ENCODE measurements at places on chromosomes 1 and 21.

GRCh38 chr1:193368302-193368701 lies 181.9 kb upstream of the B3GALT2 start:
- DNase-seq = no peak

DNA sequence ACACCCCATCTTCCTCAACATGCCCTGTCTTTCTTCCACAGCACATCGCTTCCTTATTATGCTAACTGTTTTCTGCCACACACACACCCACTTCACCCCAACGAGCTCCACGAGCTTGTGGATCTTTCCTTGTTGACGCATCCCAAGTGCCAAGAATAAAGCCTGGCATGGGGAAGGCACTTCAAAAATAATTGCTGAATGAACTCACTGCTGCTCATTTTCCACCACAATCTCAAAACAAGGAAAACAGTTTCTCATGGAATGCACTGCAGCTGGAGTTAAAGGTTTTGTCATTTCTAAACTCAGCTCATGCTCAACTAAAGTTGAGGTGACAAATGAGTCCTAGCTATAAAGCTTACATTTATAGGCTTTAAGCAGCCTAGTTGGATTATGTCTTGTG lies 86.0 kb downstream of the TIAM1 start:
- no peak for DNase-seq

DNA sequence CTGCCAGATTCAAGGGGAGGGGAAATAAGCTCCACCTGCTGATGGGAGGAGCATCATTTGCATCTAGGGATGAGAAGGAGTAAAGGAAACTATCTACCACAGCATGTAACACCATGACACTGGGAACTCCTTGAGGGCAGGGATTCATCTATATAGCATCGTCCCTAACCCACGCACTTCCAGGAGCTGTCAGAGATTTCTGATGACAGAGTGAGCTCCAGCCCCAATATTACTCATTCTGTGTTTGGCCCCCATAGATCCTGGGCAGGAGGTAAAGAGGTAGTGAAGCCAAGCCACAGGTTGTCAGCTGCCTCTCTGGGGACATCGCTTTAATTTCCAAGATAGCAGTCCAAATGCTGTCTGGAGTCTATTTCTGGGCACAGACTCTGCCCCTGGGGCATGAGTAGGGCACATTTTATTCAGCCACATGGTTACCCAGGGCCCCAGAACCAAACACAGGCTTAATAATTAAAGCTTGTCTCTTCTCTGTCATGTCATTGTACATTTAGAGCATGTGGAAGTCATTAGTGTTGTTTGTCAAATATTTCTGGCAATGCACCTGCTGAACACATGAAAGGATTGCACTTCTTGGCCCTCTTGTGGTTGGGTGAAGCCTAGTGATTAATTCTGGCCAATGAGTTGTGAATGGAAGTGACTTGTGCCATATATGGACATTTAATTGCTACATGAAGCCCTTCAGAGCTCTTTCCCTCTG lies 105.9 kb upstream of the POU3F1 start:
- peak; percentile 9 for DNase-seq

DNA sequence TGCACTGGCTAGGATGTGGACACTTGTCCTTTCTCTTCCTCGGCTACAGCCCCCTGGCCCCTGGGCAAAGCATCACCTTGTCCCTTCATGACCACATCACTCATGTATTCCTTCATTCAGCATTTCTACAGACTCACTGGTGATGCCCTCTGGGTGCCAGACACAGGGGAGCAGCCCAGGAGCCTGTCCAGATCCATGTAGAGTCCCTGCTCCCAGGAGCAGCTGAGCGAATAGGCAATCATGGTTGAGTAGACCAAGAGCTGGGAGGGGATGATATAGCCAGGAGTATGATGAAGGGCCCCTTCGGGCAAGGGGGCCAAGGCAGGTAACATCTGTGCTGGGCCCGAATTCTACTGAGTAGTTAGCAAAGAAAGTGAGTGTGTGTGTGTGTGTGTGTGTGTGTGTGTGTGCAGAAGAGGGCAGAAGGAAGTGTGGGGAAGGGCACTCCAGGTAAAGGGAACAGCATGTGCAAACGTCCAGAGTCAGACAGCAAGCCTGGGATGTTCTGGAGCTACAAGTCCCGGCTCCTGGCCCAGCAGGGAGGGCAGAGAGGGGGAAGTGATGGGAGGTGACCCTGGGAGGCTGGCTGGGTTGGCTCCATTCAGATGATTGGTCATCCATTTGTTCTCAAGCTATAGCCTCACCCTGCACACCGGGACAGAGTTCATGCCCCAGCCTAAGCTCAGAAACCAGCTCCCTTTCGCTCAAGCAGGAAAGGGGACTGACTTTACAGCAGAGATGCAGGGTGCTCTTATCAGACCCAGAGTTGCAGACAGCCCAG lies 21.0 kb upstream of the PIK3CD start:
- DNase-seq = no peak

GRCh38 chr1:36553591-36554322 lies 71.0 kb upstream of the CSF3R start:
- DNase-seq = peak; percentile 17

DNA sequence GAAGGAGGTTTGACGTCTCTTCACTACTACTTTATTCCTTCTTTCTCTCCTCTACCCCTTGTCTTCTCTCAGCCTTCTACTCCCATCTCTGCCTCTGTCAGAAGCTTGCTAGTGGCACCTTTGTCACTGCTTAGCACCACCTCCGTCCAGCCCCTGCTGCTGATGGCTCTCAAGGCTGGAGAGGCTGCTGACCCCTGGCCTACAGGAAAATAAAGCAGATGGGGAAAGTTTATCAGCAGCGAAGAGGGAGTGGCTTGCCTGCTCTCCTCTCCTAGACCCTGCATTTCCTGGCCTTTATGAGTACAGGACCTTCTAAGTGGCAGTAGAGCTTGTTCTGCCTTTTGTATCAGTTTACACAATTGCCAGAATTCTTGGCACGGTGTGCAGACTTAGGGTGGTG lies 27.0 kb downstream of the PROX1 start:
- DNase-seq = no peak

DNA sequence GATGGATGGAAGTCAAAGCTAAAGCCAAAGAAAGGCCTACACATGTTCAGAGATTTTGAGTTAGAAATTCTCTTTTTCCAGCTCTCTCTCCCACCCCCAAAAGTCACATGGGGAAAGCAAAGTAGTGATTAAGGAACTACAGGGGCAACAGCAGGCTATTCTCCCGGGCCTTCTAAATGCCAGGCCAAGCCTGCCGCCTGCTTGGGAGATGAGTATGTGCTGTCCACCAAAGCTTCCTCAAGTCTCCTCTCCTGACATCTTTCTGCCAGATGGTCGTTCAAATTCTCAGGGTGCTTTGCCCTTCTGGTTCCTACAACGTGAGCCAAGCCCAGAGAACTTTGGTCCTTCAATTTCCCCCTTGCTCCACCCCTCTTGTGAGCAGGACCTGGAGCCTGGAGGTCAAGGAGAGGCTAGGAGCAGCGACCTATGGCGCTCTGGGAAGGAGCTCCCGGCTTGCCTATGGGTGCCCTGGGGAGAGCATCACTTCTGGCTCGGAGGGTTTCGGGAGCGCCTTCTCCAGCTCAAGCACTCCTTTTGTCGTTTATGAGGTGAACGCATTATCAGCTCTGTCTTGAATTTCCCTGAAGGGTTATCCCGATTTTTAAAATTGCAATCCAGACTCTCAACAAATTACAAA lies 4.4 kb upstream of the PRRX1 start:
- no peak for DNase-seq

DNA sequence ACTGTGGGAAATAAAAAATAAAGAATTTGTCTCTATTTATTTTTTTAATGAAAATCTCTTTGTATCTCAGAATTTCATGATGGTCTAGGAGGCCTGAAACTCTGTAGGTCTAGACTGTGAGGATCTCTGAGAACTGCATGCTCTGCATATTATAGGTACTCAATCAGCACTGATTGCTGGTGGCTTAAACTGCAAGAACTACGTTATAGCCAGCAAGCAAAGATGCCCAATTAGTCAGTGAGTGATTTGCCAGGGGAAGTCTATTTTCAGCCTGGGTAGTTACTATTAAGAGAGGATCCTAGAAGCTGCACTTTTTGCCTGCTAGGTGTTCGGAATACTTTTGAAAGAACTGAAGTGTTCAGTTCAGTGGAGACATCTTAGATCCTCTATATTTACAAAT lies 87.4 kb downstream of the GPR52 start:
- DNase-seq = no peak

- no peak for DNase-seq
Measured at GRCh38 chr1:22750685-22751051, 40.0 kb downstream of the EPHB2 start.

DNA sequence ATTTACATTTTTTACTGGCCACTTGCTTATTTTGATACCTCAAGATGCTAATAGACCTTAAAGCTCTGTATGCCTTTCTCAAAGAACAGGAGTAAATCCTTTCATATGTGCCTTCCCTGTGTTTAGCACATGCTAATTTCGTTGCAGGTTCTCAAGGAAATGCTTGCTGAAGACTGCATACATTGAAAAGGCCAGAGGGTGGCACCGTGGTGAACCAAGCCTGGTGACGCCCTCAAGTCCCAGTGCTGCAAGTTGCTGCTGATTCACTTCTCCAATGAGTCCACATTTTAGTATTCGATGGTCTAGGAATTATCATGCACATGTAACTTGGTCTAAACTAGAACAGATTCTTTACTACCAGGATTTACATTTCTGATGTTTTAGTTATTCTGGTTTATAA lies 94.1 kb downstream of the CLDN17 start:
- no peak for DNase-seq

GRCh38 chr1:206445116-206445515 lies 25.2 kb upstream of the IKBKE start:
- DNase-seq = no peak

DNA sequence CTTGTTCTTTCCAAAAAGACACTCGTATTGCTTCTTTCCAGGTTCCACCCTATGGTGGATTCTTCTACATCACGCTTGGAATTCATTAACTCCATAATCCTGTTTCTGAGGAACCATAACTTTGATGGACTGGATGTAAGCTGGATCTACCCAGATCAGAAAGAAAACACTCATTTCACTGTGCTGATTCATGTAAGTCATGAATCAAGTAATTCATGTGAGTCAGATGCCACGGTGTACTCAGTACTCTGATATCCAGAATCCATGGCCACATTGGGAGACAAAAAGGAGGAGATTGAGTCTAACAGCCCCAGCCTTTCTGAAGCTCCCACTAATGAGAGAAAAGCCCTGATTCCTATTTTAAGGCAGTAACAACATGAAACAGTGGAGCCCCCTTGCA lies 7.4 kb downstream of the CHI3L2 start:
- no peak for DNase-seq

DNA sequence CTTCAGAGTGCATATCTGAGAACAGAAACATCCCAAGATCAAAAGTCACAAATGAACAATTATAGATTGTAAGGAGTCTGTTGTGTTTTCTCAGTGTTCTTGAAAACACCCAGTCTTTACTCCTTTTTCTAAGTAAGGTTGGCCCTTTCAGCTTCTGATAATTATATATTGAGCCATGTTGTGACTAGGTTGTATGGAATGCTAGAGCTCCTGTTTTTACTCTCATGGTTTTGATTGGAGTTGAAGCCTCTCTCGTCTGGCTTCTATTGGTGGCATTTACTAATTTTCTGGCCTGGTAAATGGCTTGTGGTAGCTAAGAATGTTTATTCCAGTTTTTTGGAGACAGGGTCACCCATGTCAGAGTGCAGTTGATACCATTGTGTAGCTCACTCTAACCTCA lies 84.7 kb downstream of the NDUFS5 start:
- DNase-seq = no peak
